DMS79 (cell line): ENCODE measurements at places on chromosomes 1 and 21.

DNA sequence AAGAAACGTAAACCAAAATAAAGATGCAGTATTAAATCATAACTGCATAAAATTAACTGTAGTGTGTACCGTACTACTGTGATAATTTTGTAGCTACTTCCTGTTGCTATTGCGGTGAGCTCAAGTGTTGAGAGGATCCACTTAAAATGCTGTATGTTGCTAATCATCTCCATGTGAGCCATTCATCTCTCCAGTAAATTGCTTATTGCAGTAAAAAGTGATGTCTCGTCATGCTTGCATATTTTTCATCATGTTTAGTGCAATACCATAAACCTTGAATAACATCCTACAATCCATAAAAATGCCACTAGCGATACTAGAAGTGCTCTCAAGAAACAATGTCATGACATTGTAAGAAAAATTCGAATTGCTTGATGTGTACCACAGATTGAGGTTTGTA lies 66.3 kb downstream of the RAVER2 start:
- DNase-seq = peak; percentile 64

DNA sequence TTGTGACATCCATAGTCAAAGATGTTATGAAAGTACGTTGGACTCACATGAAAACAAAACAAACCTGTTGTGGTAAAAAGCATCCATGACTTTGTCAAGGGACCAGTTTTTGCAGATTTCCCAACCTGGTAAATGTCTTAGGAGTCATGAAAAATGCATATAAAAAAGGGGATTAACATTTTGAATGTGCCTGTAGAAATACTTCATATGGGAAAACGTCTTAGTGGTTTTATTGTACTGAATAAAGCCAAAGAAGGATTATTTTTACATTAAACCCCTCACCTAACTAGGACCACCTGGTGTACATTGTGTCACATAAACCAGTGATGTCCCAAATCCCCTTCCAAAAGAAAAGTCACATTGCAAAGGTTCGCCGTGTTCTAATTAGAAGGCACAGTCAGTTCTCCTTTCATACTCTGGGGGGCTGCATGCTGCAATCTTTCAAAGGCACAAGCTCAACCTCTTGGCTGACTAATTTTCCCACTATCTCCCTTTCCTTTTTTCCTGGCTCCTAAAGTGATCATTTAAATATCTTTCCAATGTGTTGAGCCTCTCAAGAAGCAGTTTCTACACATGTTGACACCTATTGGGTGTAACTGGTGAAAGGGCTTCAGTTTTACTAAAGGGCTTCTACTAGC lies 119.8 kb upstream of the SPAG17 start:
- no peak for DNase-seq

GRCh38 chr1:150397392-150398032 lies 33.6 kb downstream of the RPRD2 start:
- DNase-seq = no peak

DNA sequence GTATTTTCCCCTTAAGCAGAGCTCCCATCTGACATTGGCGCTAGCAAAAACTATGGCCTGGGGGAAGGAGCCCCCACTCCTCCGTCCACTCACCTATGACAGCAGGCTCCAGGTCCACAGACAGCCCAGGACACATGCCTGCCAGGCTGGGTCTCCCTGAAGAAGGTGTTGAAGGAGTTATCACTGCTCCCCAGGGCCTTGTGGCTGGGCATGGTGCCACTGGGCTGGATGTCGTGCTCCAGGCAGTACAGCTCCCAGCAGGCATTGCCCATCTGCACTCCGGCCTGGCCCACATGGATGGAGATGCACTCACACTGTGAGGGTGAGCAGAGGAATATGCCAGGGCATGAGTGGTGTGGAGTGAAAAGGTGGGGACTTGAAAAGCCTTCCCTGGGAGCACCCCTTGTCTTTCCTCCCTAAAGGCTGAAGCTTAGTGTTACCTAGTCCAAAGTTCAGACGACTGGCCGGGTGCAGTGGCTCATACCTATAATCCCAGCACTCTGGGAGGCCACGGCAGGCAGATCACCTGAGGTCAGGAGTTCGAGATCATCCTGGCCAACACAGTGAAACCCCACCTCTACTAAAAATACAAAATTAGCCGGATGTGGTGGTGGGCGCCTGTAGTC lies 30.0 kb downstream of the RABIF start:
- peak; percentile 83 for DNase-seq

GRCh38 chr1:234932511-234933430 lies 195.9 kb downstream of the TOMM20 start:
- no peak for DNase-seq

DNA sequence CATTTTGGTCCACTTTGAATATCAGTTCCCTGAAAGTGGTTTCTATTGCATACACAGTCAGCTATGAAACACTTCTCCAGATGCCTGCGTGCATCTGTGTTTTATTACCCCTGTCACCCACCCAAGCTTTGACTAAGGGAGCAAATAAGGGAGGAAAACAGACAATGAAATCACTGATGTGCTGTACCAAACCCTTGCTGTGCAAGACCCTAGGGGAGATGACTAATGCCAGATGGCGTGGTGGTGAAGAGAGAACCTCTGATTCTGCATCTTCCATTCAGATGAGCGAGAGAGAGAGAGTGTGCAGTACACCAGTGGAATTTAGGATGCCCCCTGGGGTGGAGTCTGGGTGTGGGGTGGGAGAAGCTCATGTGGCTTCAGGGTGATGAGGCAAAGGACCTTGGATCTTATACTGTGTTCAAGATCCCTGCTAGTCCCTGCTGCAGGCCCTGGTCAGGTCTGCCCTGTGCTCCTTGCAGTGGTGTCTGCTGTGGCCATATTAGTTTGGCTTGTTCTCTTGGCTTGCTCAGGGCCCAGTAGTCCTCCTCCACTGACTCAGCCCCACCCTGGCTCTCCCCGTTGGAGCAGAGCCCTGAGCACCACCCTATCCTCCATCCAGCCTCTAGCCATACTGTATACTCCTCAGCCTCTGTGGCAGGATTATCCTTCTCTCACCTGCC lies 18.5 kb downstream of the CLCA1 start:
- DNase-seq = no peak

DNA sequence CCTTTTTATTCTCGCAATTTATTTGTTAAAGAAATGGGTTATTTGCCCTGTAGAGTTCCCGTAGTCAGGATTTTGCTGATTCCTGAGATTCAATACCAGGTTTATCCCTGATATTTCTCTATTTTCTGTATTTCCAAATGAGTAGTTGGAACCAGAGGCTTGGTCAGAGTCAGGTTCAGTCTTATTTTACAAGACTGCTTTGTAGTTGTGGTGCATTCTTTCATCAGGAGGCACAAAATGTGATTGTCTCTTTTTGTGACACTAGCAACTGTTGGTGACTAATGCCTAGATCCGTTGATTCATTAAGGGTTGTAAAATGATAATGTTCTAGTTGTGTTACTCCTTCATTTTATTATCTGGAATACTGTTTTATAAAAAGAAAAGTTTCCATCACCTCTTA lies 95.5 kb upstream of the TPTE start:
- DNase-seq = no peak

DNA sequence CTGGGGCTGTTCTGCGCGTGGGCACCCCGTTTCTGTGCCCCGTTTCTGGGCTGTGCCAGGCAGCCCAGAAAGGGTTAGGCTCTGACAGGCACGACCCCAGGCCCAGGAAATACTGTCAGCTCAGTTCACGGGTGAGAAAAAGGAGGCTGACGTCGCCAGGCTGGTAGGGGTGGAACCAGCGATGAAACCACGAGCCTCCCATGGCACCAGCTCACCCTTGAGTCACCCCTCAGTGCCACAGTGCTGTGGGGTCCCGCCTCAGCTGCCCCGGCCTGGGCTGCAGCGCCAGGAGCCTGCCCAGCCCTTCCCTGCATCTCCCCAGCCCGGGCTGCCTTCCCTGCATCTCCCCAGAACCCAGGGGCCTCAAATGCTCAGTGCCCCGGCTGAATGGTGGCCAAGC lies 11.5 kb downstream of the MEGF6 start:
- no peak for DNase-seq

DNA sequence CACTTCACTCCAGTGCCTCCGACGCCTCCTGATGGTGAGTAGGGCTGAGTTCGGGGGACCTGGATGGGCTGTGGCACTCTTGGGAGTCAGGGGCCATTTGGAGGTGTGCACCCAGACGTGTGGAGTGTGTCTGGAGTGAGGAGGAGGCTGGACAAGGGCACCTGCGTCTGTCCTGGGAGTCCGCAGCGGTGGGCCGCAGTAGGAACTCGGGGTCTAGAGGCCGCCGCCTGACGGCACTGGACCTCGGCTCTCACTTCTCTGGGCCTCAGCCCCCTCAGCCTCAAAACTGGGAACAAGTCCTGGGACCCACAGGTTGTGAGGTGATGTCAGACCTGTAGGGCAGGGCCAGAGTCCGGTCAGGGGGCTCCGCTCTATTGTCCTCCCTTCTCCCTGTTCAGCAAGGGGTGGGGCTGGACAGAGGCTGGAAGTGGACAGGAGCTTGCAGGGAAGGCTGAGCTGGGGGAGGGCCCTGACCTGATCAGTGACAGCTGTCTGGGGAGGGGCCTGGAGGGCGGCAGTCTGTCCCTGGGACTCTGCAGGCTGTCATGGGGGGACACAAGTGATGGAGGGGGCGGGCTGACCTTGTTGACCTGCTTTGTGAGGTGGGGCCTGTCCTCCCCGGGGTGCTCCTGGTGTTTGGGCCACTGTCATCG lies 15.5 kb downstream of the AGRN start:
- no peak for DNase-seq

GRCh38 chr1:219744652-219745469 lies 132.0 kb upstream of the ZC3H11B start:
- DNase-seq = no peak

DNA sequence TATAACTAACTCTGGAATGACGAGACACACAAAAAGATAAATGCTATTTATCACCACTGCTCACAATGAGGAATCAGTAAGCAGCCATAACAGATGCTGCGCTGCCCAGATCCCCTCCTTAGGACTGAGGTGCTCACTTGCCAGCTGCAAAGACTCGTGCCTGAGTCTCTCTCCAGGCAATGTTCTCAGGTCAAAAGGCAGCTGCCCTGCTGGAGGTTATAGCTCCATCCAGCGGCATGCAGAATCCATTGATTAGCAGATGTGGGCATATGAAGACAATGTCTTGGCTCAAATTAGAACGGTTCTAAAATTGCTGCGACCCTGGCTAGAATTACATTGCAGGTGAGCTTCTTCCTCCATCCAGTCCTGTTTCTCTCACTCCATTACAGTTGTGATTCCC lies 328.2 kb upstream of the CHRM3 start:
- no peak for DNase-seq

DNA sequence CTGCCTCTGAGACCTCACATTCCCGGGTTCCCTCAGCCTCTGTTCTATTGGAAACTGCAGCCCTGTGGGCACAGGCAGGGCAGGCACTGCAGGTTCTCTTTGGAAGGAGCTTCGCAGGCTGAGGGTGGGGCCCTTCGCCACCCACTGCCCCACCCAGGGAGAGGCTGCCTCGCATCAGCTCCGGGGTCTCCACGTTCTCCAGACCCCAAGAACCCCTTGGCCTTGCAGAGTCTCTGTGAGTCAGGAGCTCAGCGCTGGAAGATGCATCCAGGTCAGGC lies 8.6 kb upstream of the C1orf159 start:
- DNase-seq = no peak

GRCh38 chr1:56921479-56921878 lies 44.3 kb downstream of the C8B start:
- DNase-seq = no peak

DNA sequence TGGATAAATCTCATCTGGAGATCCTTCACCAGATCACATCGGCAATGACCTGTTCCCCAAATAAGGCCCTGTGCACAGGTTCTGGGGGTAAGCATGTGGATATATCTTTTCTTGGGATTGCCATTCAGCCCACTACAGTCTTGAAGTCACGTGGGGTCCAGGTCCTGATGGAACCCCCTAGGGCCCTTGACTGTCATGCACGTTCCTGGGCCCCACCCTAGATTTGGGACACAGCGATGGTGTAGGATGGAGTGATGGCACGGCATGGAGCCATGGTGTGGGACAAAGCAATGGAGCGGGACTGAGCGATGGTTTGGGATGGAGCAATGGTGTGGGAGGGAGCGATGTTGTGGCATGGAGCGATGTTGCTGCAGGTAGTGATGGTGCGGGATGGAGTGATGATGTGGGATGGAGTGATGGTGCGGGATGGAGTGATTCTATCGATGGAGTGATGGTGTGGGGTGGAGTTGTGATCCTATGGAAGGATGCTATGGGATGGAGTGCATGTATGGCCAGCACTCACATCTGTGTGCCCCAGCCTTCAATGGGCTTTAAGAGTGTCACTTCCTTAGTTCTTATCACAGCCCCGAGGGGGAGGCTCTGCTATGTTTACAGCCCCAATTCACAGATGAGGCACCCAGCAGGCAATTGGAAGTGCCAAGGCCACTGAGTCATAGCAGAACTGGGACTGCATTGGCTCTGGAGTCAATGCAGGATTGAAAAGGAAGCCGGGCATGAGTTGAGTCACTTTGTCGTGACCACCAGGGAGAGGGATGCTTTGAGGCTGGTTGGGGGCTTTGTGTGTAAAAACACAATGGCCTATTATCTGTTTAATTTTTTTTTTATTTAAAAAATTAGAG lies 97.0 kb upstream of the C1orf174 start:
- DNase-seq = no peak

DNA sequence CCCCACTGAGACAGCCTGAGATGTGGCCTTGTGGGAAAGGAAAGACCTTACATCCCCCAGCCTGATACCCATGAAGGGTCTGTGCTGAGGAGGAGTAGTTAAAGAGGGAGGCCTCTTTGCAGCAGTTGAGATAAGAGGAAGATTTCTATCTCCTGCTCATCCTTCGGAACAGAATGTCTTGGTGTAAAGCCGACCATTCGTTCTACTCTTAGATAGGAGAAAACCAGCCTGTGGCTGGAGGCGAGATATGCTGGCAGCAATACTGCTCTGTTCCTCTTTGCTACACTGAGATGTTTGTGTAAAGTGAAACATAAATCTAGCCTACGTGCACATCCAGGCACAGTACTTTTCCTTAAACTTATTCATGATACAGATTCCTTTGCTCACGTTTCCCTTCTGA lies 1.5 kb upstream of the CCDC27 start:
- no peak for DNase-seq

- DNase-seq = no peak
These were observed 234.6 kb downstream of the BRINP3 start for GRCh38 chr1:190243056-190243455.

DNA sequence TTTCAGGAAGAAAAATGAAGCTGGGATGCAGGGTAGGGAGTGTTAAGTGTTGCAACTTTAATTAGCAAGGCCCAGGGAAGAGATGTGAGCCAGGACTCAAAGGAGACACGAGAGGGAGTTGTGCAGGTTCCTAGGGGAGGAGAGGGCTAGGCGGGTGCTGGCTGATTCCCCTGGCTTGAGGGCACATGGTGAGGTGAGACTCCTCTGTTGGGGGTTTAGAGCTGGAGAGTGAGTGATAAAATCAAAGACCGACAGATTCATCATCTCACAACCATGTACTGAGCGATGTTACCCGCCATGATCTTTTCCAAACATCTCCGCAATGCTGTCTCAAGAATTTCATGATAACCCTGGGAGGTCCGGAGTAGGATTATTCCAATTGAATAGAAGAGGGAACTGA lies 161.8 kb upstream of the CSF3R start:
- no peak for DNase-seq

GRCh38 chr21:26800001-26800400 lies 45.2 kb downstream of the ADAMTS1 start:
- no peak for DNase-seq
